ENCODE measurements at places on chromosomes 1 and 21. TPM values are rescaled to one million over a fixed set of nuclear protein-coding genes. Genes with fewer than 3 reads are reported as not detected.

GNB1 gene
- total RNA-seq: 446 TPM

DNA sequence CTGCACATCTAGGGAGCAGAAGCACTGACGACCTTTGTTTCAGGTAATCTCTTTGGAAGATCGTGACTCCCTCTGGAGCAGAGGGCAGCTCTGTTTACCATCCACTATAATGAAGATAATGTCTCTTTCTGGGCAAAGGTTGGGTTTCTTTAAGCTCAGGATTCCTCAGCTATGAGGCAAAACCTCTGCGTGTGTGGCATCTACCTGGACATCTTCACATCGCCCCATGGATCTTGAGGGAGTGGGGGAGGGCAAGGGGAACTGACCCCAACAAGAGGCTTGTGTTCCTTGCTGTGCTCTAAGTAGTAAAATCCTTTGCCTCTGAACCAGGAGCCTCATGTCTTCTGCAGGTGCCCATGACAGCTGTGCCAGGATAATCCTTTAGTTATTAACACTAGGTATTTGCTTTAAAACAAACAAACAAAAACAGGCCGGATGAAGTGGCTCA lies 19.6 kb downstream of the SPATA45 start:
- peaks cover 13% of the 10 kb centered on the region for H3K27me3 ChIP-seq
- H3K4me3 ChIP-seq: no peak overlapping the region
- H3K36me3 ChIP-seq: peaks cover 18% of the 10 kb centered on the region
- no peaks in the 10 kb centered on the region for H3K4me1 ChIP-seq
- DNase-seq: no peak

- no peaks in the 10 kb centered on the region for H3K36me3 ChIP-seq
- no peak overlapping the region for H3K27ac ChIP-seq
- H3K27me3 ChIP-seq: peaks cover 5% of the 10 kb centered on the region
- no peaks in the 10 kb centered on the region for H3K4me1 ChIP-seq
These were observed 100.7 kb upstream of the ATP1B1 start for GRCh38 chr1:169005776-169006175.

HRNR gene
- total RNA-seq: not detected

- H3K36me3 ChIP-seq: no peaks in the 10 kb centered on the region
- H3K27ac ChIP-seq: peak overlapping the region; percentile 93
These were observed 32.6 kb downstream of the LRP8 start for GRCh38 chr1:53295295-53295694.

DNA sequence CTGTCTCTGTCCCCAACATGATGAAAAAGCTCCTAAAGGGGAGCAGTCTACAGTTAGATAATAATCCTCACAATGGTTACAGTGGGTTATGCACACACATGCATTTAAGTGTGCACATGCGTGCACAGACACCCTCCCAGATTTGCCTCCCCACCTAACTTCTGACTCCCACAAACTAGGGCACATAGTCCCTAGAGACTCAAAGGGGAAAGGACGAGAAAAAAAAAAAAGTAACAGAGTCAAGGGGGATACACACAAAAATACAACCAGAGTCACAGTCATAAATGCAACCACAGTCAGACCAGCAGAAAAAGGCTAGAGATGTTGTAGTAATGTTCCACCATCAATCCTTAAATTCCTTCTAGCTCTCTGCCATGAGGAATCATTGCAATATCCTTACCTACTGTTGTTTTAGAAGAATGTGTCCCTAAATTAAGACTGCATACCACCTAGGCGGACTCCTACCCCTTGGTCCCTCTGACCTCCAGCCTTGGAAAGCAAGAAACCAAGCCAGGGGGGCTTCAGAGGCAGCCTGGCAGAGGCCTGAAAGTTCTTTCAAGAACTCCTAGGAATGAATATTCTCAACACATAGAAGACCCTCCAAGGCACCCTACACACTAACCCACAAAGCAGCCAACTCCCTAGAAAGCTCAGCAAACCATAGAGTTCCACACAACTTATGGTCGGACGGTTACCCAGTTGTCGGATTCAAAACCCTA lies 1.3 kb downstream of the CRTC2 start:
- H3K4me1 ChIP-seq: peaks cover 44% of the 10 kb centered on the region
- DNase-seq: no peak
- peak overlapping the region; percentile 100 for H3K4me3 ChIP-seq
- peak overlapping the region; percentile 92 for H3K27ac ChIP-seq
- peaks cover 14% of the 10 kb centered on the region for H3K36me3 ChIP-seq
- H3K27me3 ChIP-seq: no peaks in the 10 kb centered on the region

ANXA9 gene
- not detected for total RNA-seq

MAP10 gene
- 1.9 TPM for total RNA-seq

GRCh38 chr1:40029608-40030007 lies 10.9 kb upstream of the CAP1 start:
- peaks cover 17% of the 10 kb centered on the region for H3K4me1 ChIP-seq
- H3K27me3 ChIP-seq: no peaks in the 10 kb centered on the region
- no peak overlapping the region for H3K4me3 ChIP-seq
- no peak overlapping the region for H3K27ac ChIP-seq

DNA sequence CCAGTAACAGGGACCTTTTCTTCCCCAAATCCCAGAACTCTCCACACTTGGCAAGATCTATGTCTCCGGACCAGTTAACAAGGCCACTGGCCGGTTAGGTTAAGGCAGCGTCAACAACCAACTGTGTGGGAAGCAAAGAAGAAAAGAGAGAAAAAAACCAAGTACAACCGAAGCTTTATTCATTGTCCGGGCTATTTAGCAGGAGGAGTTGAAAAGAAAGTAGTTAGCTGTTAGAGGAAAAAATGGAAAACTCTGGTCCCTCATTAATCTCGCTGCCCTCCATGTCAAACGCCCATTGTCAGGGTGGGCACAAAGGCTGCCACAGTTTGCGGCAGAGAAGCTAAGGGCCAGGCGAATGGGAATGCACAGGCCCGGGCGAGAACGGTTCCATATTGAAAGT lies 49.3 kb upstream of the GRIK3 start:
- DNase-seq: no peak
- H3K27ac ChIP-seq: no peak overlapping the region
- peaks cover 9% of the 10 kb centered on the region for H3K27me3 ChIP-seq
- no peaks in the 10 kb centered on the region for H3K36me3 ChIP-seq
- no peaks in the 10 kb centered on the region for H3K4me1 ChIP-seq

DNA sequence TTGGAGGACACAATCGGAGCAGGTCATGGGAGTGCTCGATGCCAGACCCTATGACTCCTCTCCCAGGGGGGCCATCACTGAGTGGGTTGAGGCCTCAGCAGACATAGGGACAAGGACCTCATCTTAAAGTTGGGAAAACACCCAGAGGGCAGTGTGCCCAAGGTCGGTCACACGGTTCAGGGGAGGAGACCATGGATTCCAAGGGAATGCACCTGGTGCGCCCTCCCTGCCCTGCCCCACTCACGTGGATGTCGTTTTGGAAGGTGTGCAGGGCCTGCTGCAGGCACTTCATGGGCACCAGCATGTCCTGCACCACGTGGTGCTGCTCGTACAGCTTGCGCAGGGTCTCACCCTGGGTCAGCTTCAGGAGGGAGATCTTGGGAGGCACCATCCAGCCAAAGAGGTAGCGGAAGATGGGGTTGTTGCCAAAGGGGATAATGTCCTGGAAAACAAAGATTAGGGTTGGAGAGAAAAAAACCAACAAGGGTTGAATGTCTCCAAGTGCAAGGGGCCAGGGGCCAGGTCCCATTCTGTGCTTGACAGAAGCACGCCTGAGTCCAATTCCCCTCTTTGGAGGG lies 33.1 kb downstream of the DHCR24 start:
- no peak for DNase-seq
- H3K27ac ChIP-seq: no peak overlapping the region
- H3K36me3 ChIP-seq: peaks cover 6% of the 10 kb centered on the region
- no peak overlapping the region for H3K4me3 ChIP-seq
- no peaks in the 10 kb centered on the region for H3K27me3 ChIP-seq
- H3K4me1 ChIP-seq: peaks cover 3% of the 10 kb centered on the region

CYYR1 gene
- total RNA-seq: not detected

DNA sequence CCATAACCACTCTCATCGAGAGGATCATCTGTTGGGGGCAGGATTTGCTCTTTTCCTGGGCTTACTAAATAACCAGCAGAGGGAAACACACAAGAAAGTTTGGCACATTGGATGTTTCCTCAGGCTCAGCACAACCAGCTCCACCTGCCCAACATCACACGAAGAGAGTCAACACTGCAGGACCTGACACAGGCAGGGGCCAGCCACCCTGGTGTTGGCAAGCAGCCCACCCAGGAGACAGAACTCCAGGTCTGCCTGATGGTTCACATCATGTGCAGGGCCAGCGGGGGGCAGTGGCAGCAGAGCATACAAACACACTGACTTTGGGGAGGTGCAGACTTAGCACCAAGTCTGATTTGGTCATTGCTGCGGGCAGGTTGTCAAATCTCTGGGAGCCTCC lies 182.3 kb upstream of the GALNT2 start:
- no peak for DNase-seq
- no peak overlapping the region for H3K4me3 ChIP-seq
- H3K36me3 ChIP-seq: no peaks in the 10 kb centered on the region

DNA sequence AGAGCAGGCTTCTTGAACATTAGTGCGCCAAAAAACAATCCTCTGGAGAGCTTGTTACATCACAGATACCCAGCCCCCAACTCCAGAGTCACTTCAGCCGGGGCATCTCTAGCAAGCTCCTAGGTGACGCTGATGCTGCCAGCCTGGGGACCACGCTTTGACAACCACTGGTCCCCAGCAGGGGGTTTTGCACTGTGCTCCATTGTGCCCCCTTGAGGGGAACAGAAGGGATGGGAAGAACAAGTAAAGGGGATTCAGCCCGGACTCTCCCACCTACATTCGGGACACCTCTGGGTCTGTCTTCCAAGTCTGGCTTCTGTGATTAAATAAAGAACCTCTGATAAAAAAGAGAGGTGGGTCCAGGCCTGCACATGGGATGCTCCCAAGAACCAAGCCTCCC lies 60.4 kb downstream of the ATP5PO start:
- no peak for DNase-seq
- no peak overlapping the region for H3K27ac ChIP-seq
- H3K36me3 ChIP-seq: no peaks in the 10 kb centered on the region
- H3K4me1 ChIP-seq: no peaks in the 10 kb centered on the region
- peaks cover 3% of the 10 kb centered on the region for H3K27me3 ChIP-seq

DNA sequence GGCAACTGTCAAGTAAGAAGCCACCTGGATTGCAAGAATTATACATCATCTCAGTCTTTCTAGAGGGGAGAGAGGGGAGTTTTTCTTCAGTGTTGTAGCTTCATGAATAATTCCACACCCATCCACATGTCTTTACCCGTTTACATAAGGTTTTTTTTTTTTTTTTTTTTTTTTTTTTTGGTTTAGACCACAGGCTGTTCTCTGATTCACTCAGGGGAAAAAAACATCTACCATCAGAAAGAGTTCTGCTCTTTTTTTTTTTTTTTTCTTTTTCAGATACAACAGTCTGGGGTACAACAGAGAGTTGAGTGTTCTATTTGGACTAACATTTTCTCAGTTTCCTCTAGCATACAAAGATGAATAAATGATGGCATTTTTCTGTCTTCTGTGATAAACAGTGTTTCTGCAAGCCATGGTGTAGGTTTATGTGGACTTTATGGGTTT lies 4.9 kb upstream of the KIF14 start:
- H3K27ac ChIP-seq: peak overlapping the region; percentile 73
- H3K27me3 ChIP-seq: peaks cover 5% of the 10 kb centered on the region
- no peaks in the 10 kb centered on the region for H3K36me3 ChIP-seq
- peak overlapping the region; percentile 47 for H3K4me3 ChIP-seq
- H3K4me1 ChIP-seq: peaks cover 21% of the 10 kb centered on the region
